ENCODE measurements at places on chromosomes 2 and 18.

DNA sequence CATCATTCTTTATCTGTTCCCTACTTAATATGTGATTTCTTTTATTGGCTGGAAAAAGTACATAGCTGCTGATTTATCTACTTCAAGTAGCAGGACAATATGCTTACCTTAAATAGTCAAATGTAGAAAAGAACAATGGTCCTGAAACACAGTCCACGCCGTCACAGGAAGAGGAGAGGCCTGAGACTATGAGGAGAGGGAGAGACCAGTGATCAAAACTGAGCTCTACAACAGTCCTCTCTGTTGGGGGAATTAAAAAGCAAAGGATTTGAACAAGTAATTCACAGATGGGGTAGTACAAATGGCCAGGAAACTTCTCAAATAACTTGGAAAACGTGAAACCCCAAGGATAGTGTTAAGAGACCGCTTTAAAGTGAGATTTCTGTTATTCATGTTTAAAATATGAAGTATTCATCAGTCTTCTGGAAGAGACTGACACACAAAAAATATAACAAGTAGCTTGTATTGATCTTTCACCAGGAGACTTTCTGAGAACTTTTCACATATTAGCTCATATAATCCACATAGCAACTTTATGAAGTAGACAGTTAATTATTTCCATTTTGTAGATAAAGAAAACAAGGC is 20.2 kb downstream of the SCYGR8 start:
- DNase-seq = no peak

DNA sequence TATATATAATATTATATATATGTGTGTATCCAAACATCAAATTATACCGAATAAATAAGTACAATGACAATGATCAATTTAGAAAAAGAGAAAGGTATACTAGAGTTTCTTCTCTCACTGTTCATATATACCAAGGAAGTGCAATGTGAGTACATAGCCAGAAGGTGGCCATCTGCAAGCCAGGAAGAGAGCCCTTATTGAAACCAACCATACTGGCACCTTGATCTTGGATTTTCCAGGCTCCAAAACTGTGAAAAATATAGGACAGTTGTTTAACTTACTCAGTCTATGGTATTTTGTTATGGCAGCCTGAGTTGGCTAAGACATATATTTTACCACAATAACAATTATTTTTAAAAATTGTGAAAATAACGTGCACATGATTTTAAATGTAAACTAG is 1490.2 kb upstream of the SLC39A10 start:
- DNase-seq = no peak

DNA sequence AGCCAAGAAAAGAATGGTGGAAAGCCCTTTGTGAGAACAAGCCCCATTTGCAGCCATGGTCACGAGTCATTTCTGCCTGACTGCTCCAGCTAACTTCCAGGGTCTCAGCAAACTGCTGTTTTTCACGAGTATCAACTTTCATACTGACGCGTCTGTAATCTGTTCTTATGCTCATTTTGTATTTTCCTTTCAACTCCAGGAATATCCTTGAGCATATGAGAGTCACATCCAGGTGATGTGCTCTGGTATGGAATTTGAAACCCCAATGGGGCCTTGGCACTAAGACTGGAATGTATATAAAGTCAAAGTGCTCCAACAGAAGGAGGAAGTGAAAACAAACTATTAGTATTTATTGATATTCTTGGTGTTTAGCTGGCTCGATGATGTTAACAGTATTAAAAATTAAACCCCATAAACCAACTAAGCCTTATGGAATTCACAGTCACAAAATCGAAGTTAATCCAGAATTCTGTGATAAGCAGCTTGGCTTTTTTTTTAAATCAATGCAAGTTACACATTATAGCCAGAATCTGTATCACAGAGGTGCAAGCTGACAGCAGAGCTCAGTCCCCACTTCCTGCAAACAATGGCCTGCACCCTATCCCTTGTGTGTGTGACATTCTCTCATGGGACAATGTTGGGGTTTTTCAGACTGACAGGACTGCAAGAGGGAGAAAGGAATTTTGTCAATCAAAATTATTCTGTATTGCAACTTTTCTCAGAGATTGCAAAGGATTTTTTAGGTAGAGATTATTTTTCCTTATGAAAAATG is 26.1 kb downstream of the SLC14A1 start:
- no peak for DNase-seq

DNA sequence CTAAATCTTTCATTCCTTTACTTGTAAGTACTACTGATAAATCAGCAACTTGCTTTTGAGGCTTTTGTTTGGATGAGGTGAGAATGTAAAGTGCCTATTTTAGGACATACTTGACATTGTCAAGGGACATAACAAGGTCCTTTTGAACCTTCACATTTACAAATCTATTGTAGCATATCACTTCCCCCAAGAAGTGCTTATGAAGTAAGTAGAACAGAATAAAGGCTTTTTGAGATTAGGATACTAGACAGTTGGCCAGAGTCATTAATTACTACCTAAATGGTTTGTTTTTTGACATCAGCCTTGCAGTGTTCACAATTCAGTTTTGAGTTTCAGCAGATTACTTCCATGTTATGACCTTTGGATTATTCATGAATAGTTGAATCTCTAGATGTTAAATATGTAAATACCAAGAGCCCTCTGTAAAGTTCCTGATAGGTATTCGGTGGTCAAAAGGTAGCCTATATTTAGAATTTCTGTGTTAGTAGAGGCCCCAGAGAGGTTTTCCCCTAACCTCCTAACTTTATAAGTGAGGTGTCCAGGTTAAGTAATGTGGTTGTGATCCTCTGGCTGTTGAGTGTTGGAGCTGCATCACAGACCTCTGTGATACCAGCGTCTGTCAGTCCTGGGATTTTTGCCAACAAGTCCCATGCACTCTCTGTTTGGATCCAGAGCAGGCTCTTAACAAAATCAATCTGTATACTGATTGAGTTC is 67.2 kb downstream of the LCLAT1 start:
- no peak for DNase-seq

GRCh38 chr2:159748089-159748488 is 35.8 kb downstream of the MARCHF7 start:
- no peak for DNase-seq

- DNase-seq = peak; percentile 52
Measured at GRCh38 chr2:226802573-226802972, 3.0 kb upstream of the IRS1 start.

- DNase-seq = no peak
Measured at GRCh38 chr2:235715601-235716000, 221.8 kb downstream of the AGAP1 start.

DNA sequence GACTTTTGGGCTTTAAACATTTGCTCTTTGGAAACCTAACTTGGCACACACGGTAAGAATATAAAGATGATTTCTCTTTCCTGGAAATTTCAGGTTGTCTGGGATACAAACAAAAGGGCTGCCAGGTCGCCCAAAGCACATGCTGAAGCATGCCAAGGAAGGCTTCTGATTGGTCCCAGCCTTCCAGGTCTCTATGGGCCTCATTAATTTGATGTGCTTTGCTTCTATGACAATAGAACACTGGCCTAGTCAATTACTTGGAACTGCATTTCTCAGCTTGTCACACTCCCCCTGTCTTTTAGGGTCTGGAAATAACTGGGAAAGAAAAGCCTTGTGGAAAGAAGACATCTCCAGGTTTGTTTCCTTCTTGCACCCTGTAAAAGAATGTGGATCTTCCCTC is 228.9 kb downstream of the ADCYAP1 start:
- DNase-seq = no peak

DNA sequence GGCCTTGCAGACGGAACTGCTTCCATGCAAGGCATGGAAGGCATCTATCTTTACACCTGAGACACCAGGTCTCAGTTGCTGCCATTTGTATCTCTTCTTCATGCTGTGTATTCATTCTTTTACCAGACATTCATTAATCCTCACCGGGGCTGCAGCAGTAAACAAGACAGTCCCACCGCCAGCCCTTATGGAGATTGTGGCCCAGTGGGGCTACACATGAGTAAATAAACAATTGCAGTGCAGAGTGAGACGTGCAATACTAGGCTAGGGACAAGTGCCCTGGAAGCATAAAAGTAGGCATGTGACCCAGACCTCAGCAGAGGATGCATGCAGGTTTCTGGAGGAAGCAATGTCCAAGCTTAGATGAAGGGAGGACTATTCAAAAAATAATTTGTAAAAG is 497.6 kb upstream of the KLHL29 start:
- DNase-seq = no peak

- DNase-seq = no peak
Measured at GRCh38 chr2:176280156-176280555, 10.9 kb downstream of the MTX2 start.

DNA sequence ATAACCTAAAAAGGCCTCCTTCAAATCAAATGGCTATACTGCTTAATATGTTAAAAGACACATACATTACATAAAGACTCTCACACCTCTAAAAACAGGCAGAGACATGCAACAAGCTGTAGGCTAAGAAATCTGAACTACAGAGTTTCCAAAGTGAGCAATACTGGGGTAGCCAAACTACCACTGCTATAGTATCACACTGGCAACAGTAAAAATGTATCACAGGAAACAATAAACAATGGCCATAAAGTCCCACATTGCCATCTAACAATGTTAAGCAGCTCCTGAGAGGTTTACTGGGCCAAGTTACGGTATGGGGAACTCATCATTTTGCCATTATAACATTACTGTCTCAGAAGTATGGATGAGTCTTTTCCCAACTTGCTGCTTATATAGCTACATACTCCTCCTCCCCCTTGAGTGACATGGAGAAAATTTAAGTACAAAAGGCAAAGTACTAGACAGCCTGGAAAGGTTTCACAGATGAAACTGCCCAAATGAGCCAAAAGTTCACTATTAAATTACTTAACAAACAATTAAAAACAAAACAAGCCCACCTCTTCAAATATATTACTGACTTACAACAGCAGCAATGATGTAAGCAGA is 50.3 kb downstream of the SS18 start:
- peak; percentile 0 for DNase-seq

DNA sequence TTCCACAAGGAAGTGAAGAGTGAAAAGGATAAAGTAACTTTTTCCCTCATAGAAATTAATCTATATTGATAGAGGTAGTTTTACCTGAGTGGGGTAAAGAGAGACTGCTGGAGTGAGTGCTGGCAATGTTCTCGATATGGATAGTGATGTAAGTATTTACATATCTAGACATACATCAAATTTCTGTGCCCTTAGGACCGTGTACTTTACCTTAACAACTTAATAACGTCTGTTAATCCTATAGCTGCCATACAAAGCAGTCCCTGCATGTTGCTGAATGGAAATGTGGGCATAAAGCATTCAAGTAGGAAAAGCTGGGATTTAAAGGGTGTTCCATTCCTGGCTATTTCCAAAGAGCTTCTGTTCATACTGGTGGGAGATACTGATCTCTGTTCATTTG is 162.4 kb upstream of the NOSTRIN start:
- DNase-seq = no peak

- DNase-seq = no peak
Measured at GRCh38 chr2:225598897-225599296, 199.4 kb downstream of the NYAP2 start.

- DNase-seq = peak; percentile 36
Measured at GRCh38 chr2:196277002-196277401, 105.6 kb upstream of the STK17B start.

GRCh38 chr2:53964257-53964952 is 6.4 kb downstream of the PSME4 start:
- no peak for DNase-seq

DNA sequence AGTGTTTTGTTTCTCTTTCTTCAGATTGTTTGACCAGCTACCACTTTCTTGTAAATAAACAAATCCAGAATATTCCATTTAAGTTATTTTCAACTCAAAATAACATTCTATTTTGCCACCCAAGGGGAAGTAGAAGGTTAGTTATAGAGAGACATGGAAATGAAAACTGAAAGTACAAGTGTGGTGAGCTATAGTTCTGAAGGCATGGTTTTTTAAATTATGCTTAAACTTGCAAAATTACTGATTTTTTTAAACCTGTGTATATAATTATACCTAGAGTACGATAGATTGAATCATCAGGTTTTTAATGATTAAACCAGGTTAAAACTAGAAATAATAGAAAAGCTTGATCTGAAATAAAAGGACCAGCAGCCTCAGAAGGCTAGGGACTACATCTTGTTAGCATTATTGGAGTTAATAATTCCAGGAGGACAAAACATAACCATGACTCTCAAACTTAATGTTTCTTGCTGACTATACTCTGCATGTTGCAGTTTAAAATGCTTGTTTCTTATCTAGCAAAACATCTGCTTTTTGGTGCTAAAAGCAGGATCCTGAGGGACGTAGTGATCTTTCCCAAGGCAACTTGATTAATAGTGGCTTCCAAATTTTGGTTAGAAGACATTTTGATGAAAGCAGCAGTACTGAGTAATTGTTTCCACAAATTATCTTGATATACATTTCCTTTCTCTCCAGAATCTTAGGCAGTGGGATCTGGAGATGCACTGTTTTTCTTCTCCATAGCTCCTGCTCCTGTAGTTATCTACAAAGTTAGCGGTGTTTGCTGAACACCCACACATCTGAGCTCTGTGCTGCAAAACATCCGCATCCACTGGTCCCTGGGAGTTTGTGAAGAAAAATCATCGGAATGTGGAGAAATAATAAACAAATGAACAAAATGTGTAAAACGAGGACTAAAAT is 327.2 kb upstream of the PKDCC start:
- DNase-seq = no peak

DNA sequence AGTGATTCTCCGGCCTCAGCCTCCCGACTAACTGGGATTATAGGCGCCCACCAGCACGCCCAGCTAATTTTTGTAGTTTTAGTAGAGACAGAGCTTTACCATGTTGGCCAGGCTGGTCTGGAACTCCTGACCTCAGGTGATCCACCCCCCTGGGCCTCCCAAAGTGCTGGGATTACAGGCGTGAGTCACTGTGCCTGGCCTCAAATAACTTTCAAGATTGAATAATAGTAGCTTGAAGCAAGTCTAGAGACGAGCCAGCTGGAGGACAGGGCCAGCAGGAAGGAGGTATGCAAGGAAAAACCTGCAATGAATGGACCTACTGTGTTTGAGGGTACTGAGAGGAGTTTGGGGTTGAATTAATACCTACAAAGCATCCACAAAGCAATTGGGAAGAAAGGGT is 87.5 kb downstream of the MSH2 start:
- DNase-seq = peak; percentile 13

DNA sequence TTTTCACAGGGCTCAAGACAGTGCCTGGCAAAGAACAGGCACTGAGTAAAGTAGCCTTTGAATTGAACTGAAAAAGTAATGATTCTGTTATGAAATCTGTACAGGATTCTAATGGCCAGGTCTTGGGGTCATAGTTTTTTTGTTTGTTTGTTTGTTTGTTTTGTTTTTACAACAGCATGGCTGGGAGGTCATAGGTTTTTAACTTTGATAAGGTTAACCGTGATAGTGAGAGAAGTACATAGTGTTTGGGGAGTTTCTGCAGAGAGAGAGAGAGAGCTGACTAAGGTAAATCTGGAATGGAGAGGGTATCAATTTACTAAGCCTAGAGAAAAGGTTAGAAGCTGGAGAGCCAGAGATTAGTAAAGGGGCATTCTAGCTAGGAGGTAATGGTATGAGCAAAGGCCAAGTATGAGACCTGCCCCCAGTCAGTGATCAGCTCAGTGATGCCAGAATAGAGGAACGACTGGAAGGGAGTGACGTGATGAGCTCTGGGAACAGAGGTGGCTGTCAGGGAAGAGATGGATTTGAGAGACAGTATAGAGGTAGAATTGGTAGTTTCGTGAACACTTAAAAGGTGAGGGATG is 25.9 kb downstream of the XRCC5 start:
- no peak for DNase-seq
